Stimulated activated CD4-positive, alpha-beta T cell treated with anti-CD3 and anti-CD28 coated beads, TNF-alpha, amount 100 ng/mL, for 48 hours (primary cell): ENCODE measurements at places on chromosomes 12 and 14.

DNA sequence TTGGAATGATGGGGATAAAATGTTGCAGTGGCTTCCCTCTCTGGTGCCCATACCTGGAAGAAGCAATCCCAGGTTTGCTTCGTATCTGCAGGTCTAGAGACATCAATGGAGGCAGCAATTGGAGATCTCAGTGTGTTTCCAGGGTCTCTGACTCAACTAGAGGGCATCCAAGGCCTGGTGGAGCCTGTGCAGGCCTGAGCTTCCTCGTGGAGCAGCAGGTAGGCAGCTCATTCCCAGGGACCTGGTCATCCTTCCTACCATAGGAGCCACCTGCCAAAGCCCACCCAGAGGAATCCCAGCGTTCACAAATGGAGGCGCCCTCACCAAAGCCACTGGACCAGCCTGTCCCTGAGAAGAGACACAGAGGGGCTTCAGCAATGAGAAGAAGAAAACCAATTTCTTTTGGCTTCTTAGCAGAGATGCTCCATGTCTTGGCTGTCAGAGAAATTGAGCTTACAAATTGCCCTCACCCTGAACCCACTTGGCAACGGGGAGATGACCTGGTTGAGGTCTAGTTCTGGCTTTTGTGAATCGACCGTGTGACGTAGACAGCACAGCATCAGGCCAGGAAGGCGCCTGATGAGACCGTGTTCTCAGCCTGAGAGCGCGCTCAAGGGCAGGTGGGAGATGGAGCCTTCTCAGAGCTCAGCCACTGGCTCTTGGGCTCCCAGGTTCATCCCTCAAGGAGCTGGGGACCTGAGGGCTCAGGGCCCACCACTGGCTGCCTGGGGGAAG is 283.6 kb downstream of the DPF3 start:
- DNase-seq = no peak

- no peak for DNase-seq
Measured at GRCh38 chr12:27467641-27468040, 21.1 kb downstream of the SMCO2 start.

GRCh38 chr14:22577334-22577908 is 11.6 kb downstream of the DAD1 start:
- no peak for DNase-seq

DNA sequence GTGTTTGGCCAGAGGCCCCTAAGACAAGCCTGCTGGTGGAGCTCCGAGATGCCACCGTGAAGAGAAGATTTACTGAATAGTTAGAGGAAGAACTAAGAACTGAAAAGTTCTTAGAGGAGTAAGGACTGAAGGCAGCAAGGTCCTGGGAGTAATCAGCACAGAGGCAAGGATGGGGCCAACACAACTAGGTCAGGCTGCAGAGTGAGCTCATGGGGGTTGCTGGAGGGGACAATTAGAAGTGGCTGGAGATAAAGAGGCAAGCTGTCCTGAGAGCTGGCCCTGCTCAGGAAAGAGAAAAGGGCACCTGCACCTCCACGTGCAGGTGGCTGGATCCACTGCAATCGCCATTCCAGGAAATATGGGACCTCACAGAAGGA is 52.7 kb downstream of the NFKBIA start:
- no peak for DNase-seq
